ENCODE measurements at places on chromosomes 7 and 10. TPM values are rescaled to one million over a fixed set of nuclear protein-coding genes. Genes with fewer than 3 reads are reported as not detected.
A peak's percentile ranks its signal among the peaks of the same experiment; 100 is the strongest.

DNA sequence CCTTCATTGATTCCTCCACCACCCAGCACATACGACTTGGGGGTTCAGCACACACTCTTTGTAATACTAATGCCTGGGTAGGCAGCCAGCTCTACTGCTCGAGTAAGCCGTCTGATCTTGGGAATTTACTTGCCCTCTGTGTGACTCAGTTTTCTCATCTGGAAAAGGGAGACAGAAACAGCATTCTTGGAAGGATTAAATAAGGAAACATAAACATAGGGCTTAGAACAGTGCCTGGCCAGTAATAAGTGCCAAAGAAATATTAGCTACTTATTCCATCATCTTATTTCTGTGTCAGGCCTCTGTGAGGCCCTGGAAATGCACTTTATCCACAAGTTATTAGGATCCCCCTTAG is 130.1 kb downstream of the TNS3 start:
- no peak for DNase-seq

- no peak for DNase-seq
Observed at GRCh38 chr10:14586901-14587300, 187.8 kb downstream of the FAM107B start.

GRCh38 chr7:30752979-30753378 is 1.0 kb downstream of the INMT start:
- DNase-seq: peak; percentile 94

- DNase-seq: no peak
Observed at GRCh38 chr7:129989466-129989865, 36.7 kb upstream of the UBE2H start.

DNA sequence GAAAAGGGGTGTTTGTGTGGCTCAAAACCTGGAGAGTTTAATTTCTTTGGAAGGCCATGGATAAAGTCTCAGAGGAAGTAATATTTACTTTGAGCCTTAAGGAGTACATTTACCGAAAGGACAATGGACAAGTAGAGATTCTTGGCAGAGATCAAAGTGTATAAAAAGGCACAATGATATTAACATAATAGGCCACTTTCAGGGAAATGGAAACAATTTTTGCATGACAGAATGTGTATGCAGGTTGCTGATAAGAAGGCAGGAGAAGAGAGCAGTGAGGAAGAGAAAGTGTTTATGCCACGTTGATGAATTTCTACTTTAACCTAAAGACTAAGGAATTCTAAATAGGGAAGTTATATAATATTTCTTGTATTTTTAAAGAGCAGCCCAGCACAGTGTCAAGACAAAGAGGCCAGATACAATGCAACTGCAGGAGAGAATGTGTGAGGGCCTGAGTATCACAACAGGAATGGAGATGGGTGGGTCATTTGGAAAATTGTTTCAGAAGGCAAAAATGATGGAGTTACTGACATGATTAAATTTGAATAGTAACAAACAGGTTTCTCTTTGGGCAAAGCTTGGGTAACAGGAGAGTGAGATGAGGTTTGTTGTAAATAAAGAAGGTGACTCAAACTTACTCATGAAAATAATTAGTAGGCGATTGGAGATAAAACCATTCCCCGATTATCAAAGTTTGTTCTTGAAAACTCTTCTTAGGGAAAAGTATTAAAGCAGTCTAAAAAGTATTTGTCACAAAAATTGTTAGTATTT is 84.1 kb downstream of the THSD7A start:
- no peak for DNase-seq

DNA sequence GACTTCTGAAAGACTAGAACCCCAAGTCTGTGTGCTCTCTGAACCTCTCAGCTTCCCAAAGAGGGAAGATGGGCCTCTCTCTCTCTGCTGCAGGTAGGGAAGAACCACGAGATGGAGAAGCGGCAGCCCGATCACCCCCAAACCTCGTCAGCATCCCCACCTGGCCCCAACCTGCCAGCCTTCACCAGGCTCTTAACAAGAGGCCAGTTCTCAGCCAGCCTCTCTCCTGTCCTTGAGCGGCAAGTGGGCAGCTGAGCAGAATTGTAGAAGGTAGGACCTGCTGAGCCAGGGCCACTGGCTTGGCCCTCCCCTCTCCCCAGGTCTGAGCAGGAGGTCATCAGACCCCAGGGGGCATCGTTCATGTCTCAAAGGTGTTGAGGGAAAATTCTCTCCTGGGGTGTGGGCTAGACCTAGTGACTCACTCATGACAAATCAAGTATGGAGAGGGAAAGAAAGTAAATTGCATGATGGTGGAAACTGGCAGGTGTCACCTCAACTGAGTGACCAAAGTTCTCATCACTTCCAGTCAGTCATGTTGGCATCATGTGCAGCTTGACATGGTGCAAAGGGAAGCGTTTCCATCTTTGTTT is 92.0 kb upstream of the GPR26 start:
- DNase-seq: peak; percentile 48

DNA sequence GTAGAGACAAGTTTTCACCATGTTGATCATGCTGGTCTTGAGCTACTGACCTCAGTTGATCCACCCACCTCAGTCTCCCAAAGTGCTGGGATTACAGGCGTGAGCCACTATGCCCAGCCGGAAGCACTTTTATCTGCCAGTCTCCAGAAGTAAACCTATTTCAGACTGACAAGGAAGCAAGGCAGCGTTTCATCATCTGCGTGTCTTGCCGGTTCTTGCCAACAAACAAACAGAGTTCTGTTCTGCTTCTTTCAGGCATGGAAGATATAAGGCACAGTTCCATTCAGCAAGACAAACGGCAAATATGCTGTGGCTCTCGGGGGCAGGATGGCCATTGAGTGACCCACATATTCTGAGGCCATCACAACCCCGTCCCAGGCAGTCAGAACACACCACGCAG is 15.5 kb upstream of the LARP4B start:
- DNase-seq: no peak

DNA sequence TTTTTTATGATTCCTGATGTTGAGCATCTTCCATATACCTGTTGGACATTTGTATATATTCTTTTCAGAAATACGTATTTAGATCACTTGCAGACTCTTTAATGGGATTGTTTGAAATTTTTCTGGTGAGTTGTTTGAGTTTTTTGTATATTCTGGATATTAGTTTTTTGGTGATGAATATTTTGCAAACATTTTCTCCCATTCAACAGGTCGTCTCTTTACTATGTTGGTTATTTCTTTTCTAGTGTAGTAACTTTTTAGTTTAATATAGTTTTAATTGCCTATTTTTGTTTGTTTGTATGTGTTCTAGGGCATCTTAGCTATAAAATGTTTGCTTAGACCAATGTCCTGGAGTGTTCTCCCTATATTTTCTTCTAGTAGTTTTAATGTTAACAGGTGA is 72.7 kb downstream of the ZWINT start:
- no peak for DNase-seq

GRCh38 chr10:122159141-122159970 is 111.7 kb upstream of the BTBD16 start:
- DNase-seq: peak; percentile 65

DNA sequence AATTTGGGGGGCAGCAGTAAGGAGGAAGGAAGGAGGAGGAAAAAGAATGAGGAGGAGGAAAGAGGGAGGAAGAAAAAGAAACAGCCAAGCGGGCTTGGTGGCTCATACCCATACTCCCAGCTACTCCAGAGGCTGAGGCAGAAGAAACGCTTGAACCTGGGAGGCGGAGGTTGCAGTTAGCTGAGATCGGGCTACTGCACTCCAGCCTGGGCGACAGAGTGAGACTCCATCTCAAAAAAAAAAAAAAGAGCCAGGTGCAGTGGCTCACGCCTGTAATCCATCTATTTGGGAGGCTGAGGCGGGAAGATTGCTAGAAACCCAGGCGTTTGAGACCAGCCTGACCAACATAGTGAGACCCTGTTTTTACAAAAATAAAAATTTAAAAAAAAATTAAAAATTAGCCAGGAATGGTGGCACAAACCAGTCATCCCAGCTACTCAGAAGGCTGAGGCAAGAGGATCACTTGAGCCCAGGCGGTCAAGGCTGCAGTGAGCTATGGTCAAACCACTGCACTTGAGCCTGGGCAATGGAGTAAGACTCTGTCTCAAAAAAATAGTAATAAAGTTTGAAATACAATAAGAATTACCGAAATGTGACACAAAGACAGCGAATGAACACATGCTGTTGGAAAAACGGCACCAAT is 14.1 kb upstream of the CRCP start:
- DNase-seq: no peak

GRCh38 chr10:74863551-74863950 is 37.2 kb downstream of the KAT6B start:
- no peak for DNase-seq

- no peak for DNase-seq
Observed at GRCh38 chr10:100960251-100960650, 9.1 kb upstream of the SEMA4G start.

DNA sequence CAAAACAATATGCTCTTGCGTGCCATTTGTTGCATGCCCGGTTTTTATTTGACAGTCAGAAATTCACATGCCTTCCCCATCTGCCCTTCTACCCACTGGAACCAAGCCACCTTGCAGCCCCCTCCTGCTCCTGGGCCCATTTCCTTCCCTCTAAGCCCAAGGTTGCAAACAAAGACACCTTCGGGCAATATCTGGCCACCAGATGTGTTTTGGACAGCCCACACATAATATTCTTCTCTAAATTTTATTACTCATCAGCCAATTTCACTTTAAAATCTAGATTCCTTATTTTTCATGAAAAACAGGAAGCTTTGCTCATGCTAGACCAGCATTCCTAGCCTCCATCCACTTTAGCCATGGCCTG is 18.2 kb upstream of the C10orf105 start:
- no peak for DNase-seq

DNA sequence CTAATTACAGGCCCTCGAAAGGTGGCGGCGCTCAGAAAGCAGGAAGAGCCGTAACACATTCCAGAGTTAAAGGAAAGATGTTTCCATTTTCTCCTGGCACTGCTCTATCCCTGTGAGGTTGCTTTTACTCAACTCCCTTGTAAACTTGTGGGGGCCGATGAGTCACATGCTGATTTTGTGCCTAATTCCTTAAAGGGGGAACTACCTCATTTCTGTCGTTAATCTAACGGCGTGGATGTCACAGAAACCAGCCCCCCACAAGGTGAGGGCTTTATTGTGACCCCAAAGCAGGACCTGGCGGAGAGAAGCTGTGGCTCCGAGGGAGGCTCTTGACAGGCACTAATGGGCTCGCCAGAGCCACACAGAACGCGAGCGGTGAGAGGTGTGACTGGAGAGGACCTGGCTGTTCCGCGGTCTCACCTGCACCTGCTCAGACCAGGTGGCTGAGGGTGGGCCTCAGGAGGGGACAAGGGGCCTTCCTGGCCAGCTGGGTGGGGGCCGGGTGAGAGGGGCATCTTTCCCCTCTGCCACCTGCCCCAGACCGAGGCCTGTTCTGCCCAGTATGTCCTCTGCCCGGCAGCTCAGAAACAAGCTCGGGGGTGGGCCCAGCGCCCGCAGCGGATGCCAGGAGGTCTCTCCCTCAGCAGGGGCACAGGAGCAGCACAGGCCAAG is 50.9 kb downstream of the CALML3 start:
- DNase-seq: peak; percentile 75

DNA sequence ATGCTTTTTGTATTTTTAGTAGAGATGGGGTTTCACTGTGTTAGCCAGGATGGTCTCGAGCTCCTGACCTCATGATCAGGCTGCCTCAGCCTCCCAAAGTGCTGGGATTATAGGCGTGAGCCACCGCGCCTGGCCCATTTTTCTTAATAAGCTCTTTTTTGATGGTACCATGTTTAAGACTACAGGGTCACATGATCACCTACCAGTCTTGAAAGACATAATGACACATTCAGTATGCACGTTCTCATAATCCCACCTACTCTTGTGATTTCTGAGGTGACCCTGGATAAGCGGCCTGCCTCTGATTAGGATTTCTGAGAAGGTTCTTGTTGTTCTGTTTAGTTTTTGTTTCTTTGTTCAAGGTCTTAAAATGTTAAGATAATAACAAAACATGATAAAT is 43.7 kb upstream of the PLXNA4 start:
- DNase-seq: no peak

DNA sequence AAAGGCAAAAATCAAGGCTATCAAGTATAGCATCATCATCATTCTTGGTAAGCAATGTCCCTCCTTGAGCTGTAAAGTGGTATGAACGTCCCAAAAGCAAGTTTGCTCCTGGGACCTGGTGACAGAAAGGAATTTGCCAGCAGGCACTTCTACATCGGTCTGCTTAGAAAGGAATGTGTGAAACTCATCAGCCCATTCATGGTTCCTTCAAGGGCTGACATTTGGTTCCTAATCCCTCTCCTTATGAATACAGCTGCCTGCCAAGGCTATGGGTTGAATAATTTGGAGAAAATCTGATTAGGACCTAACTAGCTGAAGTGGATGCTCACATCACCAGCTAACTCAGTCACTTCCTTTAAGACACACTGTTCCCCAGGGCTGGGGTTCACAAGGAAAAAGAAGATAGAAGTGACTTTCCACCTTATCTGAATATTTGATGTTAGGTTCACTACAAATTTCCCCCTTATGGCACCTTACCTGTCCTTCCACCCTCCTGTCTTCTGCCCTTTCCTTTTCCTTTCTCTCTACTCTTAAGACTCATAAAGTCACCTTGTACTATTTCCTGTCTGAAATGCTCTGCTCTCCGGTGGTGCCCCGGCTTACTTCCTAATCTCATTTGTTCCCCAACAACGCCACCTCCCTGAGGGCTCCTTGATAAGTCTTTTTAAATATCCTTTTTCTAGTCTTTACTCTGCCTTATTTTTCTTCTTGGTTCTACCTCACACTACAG is 187.1 kb downstream of the NPSR1 start:
- no peak for DNase-seq

DNA sequence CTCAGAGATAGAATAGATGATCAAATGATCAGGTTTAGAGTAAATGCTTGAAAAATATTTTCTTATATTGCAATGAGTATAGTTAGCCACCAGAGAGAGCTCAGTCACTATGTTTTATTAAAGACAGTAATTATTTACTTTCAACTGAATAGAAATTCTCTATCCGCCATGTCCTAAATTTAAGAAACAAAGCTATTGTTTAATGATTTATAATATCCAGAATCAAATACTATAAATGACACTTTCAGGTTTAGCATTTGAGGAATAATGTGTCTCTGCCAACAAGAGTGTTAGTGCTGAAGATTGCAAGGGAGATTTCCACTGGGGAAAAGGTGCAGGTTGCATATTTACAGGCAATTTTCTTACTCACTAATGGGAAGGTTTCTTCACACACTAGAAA is 184.7 kb downstream of the DGKB start:
- no peak for DNase-seq

DNA sequence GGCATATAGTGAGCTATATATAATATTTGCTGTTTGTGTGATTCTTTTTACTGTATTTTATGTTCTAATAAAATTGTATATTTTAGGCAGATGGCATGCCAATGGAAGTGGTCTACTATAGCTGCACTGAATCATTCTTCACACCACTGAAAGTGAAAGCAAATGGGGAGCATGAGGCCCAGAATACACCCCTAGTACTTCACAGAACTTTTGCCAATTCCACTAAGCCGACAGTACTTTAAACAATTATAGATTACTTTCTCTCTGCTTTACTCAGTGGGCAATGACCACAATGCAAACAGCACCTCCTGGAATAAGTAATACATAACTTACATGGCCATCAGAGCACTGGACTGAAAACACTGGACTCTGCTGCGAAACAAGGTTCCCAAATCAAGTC is 70.2 kb downstream of the ANKRD26 start:
- no peak for DNase-seq

The FAM180A gene
- 38.1 TPM for total RNA-seq

The ABCB1 gene
- 1.3 TPM for total RNA-seq

The SPDYE11 gene
- total RNA-seq: not detected

The ARPC1A gene
- 74.4 TPM for total RNA-seq

The DLX6 gene
- 1.5 TPM for total RNA-seq

The ABCC2 gene
- total RNA-seq: 3.3 TPM

The ICA1 gene
- total RNA-seq: 11.8 TPM

The CPA4 gene
- total RNA-seq: 0.62 TPM

The MMD2 gene
- not detected for total RNA-seq

The GNAT3 gene
- total RNA-seq: not detected

Measured in posterior vena cava (tissue), 2 donors.